ENCODE measurements at places on chromosomes 3 and 15.

DNA sequence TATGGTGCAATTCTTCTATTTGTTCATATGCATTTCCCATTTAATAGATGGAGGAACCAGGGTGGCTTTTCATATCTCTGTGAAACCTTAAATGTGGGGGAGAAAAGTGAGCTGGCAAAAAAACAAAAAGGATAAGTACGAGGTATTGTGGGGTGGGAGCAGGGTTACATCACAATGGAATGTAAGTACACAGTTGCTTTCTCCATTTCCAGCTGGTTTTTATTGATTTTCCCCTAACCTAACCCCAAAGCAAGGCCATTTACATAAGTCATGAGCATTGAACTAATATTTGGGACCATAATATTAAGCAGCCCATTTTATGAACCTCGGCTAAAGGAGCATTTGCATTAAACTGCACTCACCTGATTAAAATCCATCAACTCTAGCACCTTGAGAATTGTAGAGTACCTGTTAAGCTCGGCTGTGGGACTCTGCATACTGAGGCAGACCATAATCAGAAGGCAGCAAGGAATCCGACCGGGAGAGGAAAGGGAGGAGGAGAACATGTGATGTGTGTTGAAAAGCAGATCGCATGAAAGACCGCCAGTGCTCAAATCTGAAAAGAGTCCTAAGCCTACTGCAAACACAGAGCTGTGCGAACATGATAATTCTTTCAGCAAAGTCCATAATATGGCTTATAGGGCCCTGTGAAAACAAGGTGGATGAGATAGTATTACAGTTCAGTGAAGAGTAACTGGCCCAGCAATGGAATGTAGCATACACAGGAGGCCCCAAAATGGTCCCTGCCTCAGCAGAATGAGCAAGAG lies 513.4 kb downstream of the FHIT start:
- no peak for DNase-seq

DNA sequence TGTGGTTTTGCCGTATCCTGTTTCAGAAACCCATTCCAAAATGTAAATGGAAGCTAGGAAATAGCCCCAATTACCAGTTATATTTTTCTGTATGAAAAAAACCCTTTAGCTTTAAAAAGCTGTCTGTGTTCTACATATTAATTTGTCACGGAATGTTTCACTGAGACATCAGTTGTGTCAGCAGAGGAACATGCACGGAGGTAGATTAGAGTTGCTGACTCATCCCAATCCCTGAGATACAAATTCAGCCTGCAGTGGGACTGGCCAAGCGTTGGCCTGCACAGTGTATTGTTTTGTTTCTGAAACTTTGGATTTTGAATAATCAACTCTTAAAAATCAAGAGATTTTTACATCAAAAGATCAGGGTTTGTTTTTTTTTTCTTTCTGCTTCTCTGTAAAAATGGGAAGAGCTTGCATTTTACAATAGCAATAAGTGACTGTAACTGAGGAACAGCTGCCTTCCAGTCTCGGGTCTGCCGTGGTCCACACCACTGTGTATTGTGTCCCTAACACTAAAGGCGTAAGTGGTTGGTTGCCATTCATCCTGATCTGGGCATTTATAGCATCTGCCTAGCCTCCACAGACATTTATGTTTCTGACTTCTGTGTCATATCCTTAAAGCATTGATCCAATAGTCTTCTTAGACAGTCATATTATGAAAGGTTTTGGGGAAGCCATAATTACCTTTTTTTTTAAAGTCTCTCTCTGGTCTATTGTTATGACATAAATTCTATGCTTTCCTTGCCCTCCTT lies 218.1 kb downstream of the ADAMTSL3 start:
- DNase-seq = no peak

GRCh38 chr15:60751985-60752952 lies 273.3 kb upstream of the ICE2 start:
- DNase-seq = no peak

DNA sequence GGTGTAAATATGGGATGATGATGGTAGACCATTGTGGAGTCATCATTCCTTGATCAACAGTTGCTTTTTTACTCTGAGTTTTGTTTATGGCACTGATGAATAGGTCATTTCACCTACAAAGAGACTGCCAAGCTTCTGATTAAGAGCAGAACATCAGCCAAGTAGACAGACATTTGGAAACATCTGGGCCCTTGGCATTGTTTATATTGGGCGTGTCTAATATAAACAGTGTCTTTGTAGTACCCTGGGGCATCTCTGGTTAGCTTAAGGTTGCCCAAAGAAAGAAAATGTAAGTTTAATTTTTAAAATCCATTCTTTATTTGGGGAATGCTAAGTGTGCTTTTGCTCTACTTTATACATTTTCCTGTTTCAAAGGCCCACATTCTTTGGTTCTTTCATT lies 377.0 kb downstream of the FEZF2 start:
- DNase-seq = no peak

- DNase-seq = no peak
Measured at GRCh38 chr15:84715441-84716035, 401 bp downstream of the SEC11A start.

DNA sequence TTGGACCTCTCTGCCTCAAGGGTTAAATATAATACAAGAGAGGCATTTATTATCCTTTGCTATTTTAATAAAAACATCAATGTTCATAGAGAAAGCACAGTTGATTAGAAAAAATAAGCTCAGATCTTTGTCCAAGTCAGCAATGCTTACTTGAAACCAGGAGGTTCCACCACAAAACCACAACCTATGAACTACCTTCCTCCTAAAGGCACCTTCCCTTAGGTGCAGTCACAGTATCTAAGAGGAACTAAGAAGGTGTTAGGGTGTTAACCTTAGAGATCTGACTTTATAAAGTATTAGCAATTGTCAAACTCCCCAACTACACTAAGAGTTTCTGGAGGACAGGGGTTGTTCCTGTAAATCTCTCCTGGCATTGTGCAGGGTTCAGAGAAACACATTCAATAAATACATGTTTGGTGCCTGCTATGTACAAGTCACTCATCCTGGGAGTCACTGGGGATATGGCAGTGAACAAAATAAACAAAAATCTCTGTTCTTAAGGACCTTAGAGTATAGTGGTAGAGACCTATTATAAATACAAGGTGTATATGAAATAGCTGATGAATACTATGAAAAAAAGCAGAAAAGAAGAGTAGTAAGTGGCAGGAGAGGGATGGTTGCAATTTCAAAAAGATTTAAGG lies 208.6 kb downstream of the NFKBIZ start:
- no peak for DNase-seq

DNA sequence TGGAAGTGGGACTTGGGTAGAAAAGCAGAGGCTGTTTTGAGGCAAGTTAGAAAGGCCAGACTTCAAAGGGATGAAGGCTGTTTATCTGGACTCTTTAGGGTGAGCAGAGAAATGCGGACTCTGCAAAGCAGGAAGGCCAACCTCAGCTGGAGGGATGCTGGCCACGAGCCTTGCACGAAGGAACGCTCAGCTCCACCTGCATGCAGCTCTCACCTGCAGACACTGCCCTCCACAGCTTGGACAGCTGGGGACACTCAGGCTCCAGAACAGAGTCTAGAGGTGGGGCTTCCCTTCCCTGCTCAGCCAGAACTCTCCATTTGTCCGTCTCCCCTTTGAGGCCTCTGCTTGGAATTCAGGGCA lies 229.7 kb downstream of the ADAMTS17 start:
- no peak for DNase-seq

DNA sequence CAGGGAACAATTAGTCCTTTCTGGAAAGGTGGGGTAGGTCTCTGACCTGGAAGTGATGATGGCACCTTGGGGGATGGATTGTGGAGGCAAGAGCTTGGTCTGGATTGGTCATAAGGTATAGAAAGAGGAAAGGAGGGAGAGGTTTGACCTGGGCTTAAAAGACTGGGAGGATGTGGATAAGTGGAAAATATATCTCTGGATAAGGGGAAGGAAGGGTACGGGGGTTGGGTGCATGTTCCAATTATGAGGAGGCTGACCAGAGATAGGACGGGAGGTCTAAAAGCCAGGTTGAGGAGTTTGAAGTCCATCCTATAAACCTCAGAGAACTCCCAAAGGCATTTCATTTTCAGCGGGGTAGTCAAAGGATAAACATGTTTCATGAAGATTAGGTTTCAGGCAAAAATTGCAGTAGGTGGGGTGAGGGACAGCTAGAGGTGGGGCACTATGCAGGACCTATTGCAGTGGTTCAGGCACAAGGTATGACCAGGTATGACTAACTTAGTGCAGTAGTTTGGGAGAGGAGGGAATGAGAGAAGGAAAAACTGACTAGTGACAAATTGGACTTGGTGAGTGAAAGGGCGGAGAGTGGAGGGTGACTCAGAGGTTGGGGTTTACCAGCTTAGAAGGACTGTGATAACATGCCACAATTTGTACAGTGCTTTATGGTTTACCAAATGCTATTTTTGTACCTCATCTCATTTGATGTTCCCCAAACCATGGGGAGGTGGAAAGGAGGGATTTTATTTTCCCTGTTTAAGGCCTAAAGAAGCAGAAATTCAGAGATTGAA lies 10.7 kb downstream of the PDE8A start:
- DNase-seq = no peak

DNA sequence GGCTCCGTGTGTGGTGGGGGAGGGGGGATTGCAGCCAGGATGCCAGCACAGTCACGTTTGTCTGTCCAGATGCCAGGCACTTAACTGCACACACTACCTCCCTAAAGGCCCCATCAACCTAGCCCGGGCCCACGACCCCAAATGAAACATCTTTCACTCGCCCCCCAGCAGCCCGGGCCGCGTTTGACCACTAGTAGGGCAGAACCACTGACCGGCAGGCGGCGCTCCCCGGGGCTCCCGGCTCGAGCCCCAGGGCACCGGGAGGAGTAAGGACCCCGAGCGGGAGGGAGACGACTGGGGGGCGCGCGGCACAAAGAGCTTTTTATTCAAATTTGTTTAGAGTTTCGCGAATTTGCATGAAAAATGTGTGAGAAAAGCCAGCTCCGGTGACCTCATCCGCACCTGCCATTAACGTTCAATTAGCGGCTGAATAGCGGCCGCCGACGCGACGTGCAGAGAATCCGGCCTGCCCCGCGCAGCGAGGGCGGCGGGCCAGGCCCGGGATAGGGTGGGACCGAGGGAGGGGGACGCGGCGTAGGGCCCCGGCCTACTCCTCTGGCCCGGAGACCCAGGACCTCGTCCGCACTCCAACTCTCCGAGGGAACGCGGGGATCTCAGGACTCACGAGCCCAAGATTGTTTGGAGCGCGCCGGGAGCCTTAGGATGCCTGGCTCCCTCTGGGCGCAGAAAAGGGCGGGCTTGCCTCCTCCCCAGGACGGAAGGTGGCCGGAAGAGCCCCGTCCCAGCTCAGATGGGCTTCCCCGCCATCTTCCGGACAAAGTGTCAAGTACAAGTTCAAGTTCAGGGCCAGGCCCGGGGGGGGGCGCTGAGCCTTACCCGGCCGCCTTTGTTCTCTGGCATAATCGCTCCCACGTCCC lies 64.9 kb upstream of the POLG start:
- no peak for DNase-seq

- no peak for DNase-seq
Measured at GRCh38 chr15:22808240-22808639, 21.8 kb downstream of the NIPA1 start.

Measured in NCI-H2029 treated with DMSO at 0.1 percent for 48 hours (cell line).